ENCODE measurements at places on chromosomes 16 and 17.

DNA sequence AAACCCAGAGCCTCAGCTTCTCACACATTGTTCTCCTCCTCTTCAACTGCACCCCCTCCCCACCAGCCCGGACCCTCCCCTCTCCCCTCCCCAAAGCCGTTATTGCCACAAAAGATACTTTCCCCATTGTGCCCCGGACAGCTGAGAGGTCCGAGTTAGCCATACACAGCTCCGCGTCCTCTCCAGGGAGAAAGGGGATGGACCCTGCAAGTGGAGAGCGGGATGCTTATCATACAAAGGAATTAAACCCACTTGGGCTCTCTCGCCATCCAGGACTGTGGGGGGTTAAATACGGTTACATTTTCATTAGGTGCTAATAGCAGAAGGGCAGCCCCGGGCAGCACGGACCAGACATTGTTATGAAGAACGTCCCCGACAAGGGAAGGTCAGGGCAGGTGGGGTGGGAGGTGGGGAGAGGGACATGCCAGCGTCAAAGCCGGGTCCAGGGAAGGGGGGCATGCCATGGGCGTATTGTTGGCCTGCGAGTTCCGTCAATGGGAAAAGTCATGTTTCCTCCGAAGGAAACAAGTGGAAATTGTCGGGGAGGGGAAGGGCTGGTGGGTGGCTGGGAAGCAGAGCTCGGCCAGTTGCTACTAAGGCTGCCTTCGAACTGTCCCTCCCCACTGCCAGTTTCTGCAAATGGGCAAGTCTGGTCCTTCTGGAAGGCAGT, 99.1 kb downstream of the SOX9 start:
- DNase-seq: no peak

- DNase-seq: no peak
Observed at GRCh38 chr16:50856991-50857390, 115.1 kb downstream of the CYLD start.

GRCh38 chr16:4062212-4062802, 53.9 kb downstream of the ADCY9 start:
- no peak for DNase-seq

GRCh38 chr16:2919511-2920255, 8.0 kb downstream of the FLYWCH1 start:
- DNase-seq: peak; percentile 72

DNA sequence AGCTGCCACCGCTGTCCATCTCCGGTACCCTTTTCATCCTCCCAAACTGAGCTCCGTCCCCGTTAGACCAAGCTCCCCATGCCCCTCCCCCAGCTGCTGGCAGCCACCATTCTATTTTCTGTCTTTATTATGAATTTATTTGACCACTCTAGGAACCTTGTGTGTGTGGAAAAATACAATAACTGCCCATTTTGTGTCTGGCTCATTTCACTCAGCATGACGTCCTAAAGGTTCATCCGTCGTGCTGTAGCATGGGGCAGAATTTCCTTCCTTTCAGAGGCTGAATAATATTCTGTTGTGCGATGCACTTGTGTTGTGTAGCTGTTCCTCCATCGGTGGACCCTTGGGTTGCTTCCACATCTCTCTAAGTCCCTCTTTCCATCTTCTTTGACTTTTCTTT, 263.1 kb downstream of the SEC14L1 start:
- no peak for DNase-seq

GRCh38 chr16:3983081-3983520, 102.6 kb upstream of the CREBBP start:
- DNase-seq: peak; percentile 37

GRCh38 chr16:11386791-11387546, 41.7 kb downstream of the RMI2 start:
- DNase-seq: peak; percentile 11

DNA sequence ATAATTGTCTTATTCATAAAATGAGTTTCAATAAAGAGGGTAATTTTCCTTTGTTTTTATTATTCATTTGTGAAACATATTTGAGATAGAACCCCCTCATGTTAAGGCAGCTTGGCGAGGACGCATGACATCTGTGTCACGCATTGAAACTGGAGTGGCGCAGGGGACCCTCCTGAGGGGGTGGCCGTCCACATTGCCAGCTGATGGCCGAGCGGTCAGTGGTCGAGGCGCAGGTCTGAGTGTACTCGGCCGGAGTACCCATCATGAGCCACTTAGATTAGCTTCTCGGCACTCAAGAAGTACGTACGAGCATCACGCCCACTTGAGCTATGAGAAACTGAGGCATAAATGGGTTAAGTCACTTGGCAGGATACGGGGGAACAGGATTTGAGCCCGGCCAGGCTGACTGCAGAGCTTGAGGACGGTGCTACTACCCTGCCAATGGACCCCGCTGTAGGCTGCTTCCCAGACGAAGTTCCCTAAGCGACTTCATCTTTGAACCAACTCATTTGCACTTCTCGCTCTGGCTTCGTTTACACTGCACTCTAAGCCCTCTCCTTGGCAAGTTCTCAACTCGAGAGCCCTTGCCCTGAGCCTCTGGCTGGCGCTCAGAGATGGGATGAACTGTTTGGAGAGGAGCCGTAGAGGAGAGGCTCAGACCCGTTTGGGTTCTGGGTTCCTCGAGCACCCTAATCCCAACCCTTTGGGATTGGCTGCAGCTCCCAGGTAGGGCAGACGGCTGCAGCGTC, 91.8 kb downstream of the SDK2 start:
- no peak for DNase-seq

- no peak for DNase-seq
Observed at GRCh38 chr16:86789621-86790051, 211.3 kb downstream of the FOXL1 start.

GRCh38 chr16:87945351-87946042, 5.7 kb upstream of the BANP start:
- no peak for DNase-seq

- no peak for DNase-seq
Observed at GRCh38 chr16:908526-909155, 62.1 kb downstream of the LMF1 start.

DNA sequence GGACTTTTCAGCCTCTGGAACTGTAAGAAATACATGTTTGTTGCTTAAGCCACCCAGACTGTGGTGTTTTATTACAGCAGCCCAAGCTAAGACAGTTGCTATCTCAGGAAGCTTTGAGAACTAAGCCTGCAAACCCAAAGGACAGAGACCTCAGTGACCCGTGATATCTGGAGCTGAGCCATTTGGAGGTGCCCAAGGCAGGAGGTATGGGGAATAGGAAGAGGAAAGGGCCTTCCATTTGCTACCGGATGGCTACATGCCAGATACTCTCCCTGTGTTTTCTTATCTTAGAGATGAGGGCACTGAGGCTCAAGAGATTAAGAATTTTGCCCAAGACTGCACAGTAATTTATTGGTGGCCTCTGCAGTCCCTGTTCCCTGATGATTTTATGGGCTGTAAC, 622.1 kb upstream of the CDH5 start:
- DNase-seq: no peak

GRCh38 chr16:84379008-84379708, 10.8 kb downstream of the ATP2C2 start:
- no peak for DNase-seq

DNA sequence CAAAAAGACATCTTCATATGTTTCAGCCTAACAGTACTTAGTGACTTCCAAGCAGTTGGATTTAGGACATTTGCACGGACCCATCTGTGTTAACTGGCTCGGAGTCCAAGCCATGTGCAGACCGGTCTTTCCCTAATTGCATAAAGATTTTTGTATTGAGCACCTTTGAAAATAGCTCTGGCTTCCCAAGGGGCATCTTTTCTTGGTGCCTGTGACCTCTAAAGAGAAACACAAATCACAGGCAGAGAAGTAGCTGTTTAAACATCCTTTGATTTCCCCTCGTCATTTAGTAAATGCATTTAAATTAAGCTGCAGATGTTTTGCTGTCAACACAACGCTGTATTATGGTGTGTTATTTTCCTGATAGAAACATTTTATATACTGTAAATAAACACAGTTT, 288.2 kb upstream of the SALL1 start:
- no peak for DNase-seq

DNA sequence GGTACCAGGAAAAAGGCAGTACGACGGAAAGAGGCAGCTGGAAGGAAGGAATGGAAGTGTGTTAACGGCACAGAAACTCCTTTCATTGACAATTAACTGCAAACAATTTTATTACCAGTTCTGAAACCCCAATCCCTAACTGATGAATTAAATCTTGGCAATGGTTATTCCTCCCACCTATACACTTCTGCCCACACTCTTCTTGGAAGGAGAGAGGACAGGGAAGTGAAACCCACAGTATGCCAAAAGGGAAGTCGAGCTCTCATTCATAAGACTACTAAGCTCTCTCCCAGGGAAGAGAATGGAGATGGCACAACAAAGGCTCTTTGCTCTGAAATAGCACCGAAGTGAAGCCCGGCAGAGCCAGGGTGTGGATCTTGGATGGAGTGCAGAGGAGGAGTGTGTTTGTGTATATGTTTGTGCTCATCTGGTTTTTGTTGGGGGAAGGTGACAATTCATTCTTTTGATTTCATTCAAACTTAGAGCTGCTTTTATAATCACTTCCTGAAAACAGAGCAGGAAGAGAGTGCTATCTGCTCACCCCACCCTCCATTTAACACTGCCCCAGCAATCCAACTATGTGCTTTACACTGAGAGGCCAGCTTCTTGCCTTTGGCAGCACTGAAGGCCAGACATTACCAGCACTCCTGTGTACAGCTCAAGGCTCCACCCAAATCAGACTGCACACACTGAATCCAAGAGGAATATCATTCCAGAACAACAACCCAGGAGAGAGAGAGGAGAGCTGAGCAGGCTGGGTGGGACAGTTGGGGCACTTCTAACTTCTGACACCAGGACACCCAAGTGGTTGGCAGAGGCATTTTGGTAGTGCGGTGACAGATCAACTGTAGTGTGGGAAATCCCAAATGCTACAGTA, 68.7 kb downstream of the HIC1 start:
- peak; percentile 95 for DNase-seq

DNA sequence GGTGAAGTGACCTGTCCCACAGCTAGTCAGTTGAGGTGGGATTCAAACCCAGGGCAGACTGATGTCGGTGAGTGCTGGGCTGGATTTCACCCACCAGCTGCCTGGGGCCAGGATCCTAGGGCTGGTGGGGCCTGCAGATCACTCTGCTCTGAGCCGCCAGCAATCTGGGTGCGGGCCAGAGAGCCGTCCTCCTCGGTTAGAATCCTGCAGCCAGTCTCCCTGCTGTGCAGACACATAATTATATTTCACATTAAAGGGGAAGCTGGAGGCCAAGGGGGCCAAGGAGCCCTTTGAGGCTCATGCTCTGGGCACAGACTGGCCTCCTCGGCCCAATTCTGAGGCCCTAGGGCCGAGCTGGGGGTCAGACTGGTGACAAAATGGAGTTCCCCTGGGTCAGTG, 996 bp upstream of the KCNJ12 start:
- DNase-seq: no peak

- no peak for DNase-seq
Observed at GRCh38 chr16:73405851-73406250, 357.9 kb upstream of the ZFHX3 start.

DNA sequence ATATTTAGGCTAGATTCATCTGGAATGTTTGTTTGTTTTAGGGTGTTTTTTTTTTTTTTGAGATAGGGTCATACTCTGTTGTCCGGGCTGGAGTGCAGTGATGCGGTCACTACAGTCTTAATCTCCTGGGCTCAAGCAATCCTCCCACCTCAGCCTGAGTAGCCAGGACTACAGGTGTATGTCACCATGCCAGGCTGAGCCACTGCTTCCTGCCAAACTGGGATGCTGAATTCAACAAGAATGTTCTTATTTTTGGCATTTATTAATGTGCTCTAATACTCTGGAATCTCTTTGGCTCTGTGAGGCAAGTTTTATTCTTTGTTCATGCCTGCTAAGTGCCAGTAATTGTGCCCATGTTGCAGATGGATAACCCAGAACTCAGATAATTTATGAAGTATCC, 21.5 kb downstream of the SP2 start:
- DNase-seq: no peak

- no peak for DNase-seq
Observed at GRCh38 chr17:47714773-47715396, 18.2 kb upstream of the TBX21 start.

GRCh38 chr17:4219241-4219640, 44.5 kb downstream of the ANKFY1 start:
- DNase-seq: no peak

DNA sequence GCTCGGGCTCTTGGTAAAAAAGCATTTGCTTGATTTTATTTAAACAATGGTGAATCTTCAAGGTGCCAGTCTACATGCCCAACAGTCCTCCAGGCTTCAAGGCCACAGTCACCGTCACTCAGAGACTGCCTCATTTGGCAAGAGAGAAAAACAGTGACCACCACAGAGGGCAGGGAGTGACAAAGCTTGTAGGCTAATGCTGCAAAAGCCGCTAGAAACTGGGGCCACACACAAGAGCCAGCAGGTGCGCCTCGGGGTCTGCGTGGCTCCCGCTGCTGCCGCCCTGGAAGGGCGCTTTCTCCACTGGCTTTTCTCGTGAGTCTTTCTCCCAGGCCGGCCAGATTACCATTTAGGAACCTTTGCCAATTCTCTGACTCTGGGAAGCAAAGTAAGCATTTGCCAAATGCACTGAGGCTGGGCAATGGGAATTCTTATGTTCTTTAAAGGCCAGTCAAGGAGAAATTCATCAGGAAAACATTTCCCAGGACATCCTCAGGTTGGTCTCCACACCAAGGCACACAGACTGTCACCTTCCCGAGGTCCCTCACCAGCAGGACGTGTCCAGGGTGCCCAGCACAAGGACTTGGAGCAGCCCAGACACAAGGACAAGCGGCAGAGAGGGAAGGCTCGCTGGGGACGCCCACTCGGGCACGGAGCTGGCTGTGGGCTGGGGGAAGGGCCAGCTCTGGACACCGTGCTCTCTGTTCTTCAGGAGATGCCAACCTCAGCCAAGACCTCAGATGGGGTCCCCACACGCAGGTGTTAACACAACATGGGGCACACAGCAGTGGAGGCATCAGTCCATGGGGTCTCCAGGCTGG, 12.5 kb upstream of the C16orf95 start:
- no peak for DNase-seq

DNA sequence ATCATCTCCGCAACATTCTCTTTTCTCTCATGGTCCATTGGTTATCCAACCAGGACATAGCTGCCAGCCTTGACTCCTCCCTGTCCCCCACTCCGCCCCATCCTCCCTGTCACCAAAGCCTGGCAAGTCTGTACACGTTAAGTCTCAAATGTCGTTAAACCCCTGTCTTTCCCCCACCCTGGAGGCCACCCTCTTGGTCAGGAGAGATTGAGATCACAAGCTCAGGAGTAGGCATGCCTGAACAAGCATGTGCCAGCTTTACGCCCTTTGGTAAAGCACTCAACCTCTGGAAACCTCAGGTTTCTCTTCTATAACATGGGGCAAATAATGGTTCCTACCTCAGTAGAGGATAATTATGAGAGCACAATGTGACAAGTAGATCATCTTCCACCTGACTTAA, 38.1 kb upstream of the CCL1 start:
- no peak for DNase-seq

- no peak for DNase-seq
Observed at GRCh38 chr16:27189335-27189972, 13.9 kb upstream of the KDM8 start.

- DNase-seq: peak; percentile 91
Observed at GRCh38 chr17:31487648-31488263, 96.3 kb downstream of the RAB11FIP4 start.

GRCh38 chr17:69733171-69734012, 318.9 kb downstream of the MAP2K6 start:
- DNase-seq: no peak

Data from inflammatory macrophage (primary cell).